ENCODE measurements at places on chromosomes 12 and 14.

DNA sequence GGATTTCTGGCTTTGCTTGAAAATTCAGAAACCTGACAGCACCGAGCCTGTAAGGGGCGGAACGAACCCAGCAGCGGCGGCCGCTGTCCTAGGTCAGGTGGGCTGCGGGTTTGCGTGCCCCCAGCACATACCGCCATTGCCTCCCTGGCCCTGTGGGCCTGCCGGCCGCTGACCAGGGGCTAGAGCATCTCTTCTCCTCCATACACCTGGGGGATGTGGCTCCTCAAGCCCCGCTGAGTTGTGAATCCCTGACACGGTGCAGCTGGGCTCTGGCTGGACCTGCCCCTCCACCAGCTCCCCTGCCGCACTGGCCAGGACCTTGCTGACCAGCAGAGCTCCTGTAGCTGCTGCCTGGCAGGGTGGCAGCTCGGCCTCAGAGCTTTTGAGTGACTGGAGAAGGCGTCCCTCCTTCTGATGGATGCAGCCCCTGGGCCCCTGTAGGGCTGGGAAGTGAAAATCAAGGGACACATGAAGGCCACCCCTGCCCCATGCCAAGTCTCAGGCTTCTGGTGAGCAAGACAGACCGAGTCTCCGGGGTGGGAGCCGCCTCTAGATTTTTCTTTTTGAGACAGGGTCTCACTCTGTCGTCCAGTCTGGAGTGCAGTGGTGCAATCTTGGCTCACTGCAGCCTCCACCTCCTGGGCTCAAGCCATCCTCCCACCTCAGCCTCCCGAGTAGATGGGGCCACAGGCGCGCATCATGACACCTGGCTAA is 184.9 kb upstream of the SFSWAP start:
- DNase-seq = peak; percentile 23

- DNase-seq = no peak
Observed at GRCh38 chr14:99654235-99654985, 9.5 kb downstream of the HHIPL1 start.

DNA sequence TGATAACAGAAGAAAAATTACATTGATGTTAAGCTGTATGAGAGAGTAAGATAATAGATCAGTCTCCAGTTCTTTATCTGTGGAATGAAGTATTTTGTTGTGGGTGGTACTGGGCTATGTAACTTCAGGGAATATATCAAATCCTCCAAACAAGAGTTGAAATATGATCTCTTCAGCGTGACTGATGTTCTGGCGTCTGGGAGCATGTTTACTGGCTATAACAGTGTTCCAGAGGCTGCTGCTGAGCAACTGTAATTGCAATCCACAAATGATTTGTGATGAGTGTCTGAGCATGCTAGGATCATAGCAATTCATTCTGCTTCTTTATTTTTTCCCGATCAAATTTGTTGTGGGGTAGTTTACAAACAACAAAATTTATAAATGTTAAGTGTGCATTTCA is 18.6 kb upstream of the CCDC198 start:
- DNase-seq = no peak

DNA sequence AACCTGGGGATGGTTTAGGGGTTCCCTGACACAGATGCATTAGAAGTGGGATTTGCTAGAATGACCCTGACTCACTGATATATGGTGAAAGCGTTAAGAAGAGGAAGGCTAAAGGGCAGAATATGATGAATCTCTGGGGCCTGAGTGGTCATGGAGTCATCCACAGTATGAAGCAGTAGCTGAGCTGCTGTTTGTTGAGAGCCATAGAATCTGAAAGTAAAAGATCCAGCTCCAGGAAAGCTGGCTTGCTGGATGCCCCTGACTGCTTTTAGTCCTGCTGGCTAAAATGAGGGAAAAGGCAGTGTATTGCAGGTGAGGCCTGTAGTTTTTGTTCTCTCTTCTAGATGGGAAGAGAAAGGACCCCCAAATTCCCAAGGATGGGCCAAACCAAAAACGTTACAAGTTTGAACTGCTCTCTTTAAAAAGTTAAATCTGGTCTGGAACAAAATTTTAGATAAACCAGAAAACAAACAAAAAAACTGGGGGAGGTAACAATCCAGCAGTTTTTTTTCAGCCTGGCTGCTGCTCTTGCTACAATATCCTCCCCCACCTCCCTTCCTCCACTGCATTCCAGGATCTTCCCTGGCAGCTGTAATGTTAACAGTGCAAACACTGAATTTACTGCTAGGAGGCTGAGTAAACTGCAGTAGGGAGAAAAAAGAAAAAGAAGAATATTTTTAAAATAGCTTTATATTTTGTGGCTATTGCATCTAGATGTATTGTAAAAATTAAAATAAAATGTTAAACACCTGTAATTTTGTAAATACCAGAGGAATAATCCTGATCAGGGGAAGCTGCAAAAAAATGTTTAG is 16.5 kb downstream of the SEL1L start:
- DNase-seq = no peak

- DNase-seq = no peak
Observed at GRCh38 chr12:80988986-80989385, 51.3 kb upstream of the LIN7A start.

- DNase-seq = peak; percentile 76
Observed at GRCh38 chr12:52258335-52258901, 16.0 kb upstream of the KRT86 start.

GRCh38 chr12:4564818-4565217 is 2.8 kb downstream of the DYRK4 start:
- DNase-seq = no peak

GRCh38 chr12:94644141-94644979 is 6.0 kb downstream of the TMCC3 start:
- DNase-seq = no peak

- no peak for DNase-seq
Observed at GRCh38 chr12:818733-819132, 66.4 kb downstream of the WNK1 start.

GRCh38 chr12:125210104-125210755 is 145.0 kb downstream of the AACS start:
- DNase-seq = no peak

DNA sequence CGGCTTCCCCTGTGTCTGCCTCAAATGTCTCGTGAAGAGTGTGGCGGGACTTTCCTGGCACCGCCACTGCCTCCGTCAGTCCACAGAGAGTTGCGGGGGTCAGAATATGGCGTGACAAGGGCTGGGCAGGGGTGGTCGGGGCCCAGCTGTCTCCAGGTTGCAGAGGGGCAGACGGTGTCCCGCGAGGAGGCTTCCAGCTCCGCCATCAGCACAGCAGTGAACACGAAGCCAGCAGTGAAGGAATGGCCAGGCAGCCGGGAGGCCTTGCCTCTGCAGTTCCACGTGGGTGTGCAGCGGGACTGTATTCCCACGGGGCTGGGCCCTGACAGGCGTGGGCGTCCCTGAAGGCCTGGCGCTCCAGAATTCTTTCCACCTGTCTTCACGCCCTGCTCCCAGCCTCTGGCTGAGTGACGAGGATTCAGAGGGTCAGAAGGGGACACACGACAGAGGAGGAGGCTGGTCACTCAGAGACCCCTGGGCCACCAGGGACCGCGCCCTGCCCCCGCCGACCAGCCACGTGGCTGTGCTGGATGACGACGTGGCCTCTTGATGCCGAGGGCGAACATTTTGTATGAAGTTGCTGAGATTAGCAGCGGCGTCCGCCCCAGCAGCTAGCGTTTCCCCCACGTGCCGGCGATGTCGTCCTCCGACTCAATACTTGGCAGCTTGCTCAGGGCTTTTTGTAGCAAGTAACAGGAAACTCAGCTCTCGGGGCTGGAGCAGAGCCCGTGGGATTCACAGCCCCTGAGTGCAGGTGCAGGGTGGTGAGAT is 25.0 kb upstream of the GALNT9 start:
- DNase-seq = no peak

DNA sequence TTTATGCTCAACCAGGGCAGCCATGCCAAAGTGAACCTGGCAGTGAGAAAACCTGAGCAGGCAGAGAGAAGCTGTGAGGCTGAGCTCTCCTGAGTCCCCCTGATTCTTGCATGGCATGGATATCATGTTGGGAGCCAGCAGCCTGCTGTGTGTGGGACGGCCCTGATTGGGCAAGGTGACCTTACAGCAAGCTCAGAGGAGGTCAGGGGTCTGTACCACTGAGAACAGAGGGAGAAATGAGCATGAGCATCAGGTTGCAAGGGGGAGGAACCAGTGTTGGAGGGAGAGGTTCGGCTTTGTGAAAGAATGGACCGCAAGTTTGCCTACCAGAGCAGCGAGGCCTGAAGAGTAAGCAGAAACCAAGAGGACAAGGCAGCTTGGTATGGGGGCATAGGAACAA is 59.1 kb upstream of the PTGR2 start:
- DNase-seq = no peak

DNA sequence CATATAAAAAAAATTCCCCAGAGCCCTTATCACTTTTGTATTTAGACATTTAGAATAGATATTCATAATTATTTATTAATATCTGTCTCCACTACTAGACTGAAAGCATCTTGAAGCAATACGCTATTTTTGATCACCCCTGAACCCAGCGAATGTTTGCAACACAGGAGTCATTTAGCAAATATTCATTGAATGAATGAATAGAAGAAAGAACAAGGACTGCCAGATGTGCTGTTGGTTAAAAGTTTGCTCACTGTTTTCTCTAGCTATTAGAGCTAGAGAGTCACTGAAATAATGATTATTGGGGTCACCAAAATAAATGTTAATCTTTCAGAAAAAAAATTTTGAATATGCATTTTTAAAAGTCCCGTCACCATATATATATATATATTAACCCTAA is 174.3 kb downstream of the ACSS3 start:
- DNase-seq = no peak

DNA sequence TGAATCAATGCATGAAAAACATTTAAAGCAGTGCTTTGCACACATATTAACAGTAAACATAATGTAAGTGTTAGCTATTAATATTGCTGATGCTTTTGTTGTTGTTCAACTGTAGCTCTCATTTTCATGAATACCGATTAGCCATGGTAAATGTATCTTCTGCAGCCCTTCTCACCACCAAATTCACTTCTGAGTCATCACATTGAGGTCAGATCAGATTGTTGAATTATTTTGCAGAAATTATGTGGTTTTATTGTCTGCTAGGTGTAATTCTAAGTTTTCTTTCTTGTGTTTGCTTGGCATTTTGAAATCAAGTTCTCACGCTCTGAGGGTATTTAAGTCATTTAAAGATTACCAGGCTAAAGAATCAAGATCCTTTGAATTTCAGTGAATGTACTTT is 74.6 kb downstream of the AKAP6 start:
- no peak for DNase-seq

- DNase-seq = no peak
Observed at GRCh38 chr12:47710278-47710677, 4.4 kb upstream of the RPAP3 start.

- no peak for DNase-seq
Observed at GRCh38 chr12:75439048-75439447, 41.5 kb upstream of the GLIPR1 start.

- DNase-seq = no peak
Observed at GRCh38 chr12:64456119-64456518, 4.2 kb downstream of the TBK1 start.

- no peak for DNase-seq
Observed at GRCh38 chr12:104682790-104683279, 226.1 kb downstream of the CHST11 start.

- DNase-seq = no peak
Observed at GRCh38 chr14:87996291-87996592, 3.3 kb upstream of the GALC start.

GRCh38 chr12:92030618-92031017 is 115.0 kb downstream of the BTG1 start:
- DNase-seq = no peak

DNA sequence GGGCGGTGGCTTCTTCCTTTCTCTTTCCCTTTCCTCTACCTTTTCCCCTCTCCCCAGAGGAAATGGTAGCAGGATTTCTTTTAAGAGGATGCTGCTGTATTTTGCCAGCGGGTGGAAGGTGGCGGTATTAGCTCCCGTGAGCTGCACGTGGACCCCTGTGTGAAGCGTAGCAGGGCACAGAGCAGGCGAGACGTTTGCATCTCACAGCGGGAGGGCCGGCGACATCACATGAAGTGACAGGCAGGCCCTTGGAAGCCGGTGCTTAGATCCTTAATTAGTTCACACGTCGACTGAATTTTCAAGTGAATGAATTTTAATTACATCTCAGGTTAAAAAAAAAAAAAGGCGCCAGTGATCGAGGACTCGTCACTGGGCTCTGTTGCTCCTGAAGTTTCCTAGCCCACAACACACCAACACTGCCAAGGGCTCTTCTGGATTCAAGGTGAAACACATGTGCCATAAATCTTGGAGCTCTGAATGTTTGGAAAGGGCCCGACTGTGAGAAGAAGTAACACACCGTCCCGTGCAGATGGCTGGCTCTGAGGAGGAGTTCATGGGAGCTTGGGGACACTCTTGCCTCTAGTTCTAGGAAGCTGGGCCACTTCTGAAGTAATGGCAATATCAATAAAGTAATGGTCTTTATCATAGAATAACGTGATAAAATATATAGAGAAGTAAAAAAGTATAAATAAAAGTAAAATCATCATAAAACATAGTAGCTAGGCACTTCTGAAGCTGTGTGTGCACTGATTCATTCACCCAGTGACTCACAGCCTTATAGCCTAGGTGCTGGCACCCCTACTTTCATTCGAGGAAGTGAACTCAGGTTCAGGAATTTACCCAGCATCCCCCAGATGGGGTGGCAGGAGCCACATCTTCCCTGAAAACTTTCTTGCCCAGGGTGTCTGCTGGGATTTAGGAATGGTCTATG is 75.3 kb downstream of the AACS start:
- DNase-seq = peak; percentile 61

- DNase-seq = no peak
Observed at GRCh38 chr14:97485201-97485600, 688.0 kb downstream of the VRK1 start.

DNA sequence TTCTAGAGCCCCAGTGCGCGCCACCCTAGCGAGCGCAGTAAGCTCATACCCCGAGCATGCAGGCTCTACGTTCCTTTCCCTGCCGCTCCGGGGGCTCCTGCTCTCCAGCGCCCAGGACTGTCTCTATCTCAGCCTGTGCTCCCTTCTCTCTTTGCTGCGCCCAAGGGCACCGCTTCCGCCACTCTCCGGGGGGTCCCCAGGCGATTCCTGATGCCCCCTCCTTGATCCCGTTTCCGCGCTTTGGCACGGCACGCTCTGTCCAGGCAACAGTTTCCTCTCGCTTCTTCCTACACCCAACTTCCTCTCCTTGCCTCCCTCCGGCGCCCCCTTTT is 791 bp downstream of the TMEM233 start:
- DNase-seq = peak; percentile 47

GRCh38 chr14:45177076-45177475 is 41.3 kb downstream of the FANCM start:
- no peak for DNase-seq

DNA sequence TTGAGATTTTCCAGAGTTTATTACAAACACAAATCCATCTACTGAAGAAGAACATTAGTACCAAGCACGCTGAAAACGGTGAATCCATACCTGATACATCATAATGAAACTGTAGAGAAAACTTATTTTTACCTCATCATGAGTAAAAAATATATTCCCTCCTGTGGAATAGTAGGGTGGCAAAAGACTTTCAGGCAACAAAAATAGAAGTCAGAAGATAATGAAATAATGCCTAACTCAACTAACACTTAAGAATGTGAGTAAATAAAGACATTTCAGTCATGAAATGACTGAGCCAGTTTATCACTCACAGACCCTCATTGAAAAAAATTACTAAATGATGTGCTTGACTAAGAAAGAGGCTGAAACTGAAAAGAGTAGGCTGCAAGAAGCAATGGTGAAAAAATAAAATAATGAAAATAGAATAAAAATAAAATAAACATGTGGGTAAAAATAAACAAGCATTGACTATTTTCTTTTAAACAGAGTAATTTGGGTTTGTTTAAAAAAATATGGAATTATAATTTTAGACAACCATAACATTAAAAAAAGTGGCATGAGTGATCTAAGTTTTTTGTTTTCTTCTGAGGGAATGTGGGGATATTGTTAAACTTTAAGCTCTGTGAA is 148.6 kb downstream of the ASCL1 start:
- DNase-seq = no peak
